ENCODE measurements at places on chromosomes 2 and 18.

- no peak for DNase-seq
Observed at GRCh38 chr2:1969701-1970015, 225.3 kb upstream of the PXDN start.

GRCh38 chr18:8717011-8717770, 11.8 kb downstream of the MTCL1 start:
- DNase-seq: no peak

DNA sequence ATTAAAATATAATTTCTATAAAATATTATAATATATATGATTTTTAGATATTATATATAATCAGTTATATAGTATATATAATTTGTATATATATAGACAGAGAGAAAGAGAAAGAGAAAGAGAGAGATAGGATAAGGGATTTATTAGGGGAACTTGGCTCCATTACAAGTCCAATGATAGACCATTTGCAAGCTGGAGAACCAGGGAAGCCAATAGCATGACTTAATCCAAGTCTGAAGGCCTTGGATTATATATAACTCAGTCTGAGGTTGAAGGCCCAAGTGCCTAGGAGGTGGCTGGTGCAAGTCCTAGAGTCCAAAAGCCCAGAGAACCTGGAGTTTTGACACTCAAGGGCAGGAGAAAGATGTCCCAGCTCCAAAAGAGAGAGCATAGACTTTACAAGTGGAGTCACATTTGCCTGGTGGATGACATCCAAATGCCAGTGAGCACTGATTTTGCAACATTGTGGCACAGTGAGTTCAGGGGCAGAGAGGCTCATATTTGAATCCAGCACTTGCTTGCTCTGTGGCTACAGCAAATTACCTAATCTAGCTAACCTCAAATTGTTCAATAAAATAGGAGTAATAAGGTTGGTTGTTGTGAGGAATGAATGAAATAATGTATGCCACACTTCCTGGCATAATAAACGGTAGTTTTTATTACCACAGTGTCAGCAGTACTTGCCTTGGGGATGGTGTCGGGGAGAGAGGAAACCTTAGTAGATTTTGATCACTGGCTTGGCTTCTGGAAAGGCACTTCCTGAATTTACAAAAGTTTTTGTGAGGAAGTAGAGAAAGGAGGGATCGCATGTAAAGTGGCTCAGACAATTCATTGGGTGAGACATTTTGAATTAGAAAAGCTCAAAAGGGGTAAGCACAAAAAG, 69.6 kb upstream of the CD28 start:
- DNase-seq: no peak

GRCh38 chr2:45014016-45014702, 4.9 kb upstream of the SIX2 start:
- no peak for DNase-seq

GRCh38 chr2:159065313-159065712, 96.9 kb downstream of the TANC1 start:
- no peak for DNase-seq

GRCh38 chr2:42030200-42030759, 17.5 kb upstream of the PKDCC start:
- no peak for DNase-seq

- no peak for DNase-seq
Observed at GRCh38 chr18:13217466-13217961, 1.0 kb upstream of the LDLRAD4 start.

DNA sequence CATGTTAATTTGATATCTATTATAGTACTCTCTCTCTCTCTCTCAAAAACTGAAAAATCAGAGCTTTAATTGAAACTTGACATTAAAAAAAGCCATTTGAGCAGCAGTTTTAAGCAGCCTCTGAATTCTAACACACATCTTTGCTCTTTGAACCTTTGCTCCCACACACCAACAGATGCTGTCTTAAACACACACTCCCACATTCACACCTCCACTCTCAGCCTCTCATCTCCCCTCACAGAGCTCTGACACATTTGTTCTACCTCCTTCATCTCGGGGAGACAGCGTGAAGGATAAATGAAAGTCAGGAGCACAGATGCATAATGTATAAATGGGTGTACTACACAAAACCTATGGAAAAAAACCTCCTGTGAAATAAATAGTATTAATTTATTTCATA, 95.2 kb downstream of the NAB1 start:
- no peak for DNase-seq
